ENCODE measurements at places on chromosomes 7 and 10.

DNA sequence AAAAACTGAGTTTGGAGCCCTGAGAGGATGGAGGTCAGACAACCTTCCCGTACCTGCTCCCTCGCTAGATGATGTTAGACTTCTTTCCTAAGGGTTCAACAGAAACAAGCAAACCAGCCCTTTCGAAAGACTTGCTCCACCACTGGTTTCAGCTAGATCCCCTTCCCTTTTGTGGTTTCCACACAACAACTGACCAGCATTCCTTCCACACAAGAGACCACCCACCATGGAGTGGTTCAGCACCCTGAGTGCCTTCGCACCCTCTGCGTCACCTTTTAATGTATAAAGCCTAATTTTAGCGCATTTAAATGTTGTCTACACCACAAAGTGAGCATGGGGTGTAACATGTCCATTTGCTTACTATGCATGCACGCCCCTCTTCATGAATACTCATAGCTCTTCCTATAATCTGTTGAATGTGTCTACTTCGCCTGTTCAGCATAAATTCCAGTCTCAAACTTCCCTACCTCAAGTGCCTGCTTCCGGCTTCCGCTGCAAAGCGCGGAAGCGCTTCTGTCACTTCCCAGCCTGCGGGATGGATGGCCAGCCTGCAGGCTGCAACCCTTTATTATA lies 69.0 kb downstream of the TACC2 start:
- no peak for ATAC-seq

GRCh38 chr10:116708877-116709276 lies 33.5 kb downstream of the HSPA12A start:
- no peak for ATAC-seq

DNA sequence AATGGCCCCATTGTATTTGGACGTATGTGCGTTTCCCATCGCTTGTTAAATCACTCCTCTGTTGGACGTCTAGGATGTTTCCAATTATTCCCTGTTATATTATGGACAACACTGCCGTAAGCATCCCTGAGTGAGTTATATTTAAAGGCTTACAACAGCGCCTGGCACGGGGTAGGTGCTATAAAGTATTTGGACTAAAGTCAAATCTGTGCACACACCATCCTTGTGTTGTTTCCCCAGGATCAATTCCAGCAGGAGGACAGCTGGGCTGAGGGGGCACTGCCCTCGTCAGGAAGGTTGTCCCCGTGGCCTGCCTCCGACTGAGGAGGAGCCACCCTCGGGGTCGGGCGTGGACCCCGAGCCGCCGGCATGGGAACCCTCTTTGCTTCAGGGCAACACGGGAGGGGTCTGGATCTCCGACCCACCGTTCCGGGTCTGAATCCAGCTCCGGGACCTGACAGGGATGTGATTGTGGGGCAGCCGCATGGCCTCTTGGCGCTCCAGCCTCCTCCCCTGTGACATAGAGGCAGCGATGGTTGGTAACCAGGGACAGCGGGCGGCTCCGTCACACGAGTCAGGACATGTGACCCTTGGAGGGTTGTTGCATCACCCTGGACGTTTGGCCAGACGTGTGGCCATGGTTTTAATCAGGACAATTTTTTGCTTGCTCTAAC lies 1.5 kb upstream of the JAKMIP3 start:
- no peak for ATAC-seq

GRCh38 chr7:78530351-78530750 lies 731.8 kb downstream of the PHTF2 start:
- ATAC-seq = peak; percentile 88

DNA sequence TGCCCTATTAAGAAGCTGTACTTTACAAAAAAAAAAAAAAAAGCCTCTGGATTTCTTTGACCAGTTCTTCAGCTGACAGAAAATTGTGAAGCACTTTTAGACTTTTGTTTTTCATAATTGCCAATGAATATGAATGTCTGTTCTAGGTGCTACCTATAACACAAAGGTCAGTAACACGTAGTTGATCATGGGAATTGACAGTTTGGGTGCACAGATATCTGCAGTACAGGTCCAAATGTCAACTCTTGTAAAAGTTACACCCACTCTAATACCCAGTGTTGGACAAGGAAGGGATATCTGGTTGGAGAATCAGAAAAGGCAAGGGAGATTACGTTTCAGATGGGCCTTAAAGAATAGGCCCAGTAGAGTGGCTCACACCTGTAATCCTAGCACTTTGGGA lies 1.8 kb downstream of the REEP3 start:
- ATAC-seq = no peak

DNA sequence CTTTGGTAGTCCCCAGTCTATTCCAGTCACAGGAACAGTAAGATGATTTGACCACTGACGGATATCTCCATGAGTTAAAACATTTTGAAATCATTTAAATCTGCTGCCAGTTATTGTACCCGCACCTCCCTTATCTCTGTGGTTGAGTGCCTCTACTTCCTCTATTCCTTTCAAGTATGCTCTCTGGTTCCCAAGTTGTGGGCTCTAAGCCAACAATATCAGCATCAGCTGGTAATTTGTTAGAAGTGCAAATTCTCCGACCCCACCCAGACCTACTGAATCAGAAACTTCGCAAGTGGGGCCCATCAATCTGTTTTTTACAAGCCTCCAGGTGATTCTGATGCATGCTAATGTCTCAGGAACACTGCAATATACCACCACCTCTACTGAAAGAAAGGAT lies 235.5 kb downstream of the CCSER2 start:
- ATAC-seq = no peak

- no peak for ATAC-seq
Observed at GRCh38 chr10:99544322-99544721, 11.6 kb downstream of the NKX2-3 start.

DNA sequence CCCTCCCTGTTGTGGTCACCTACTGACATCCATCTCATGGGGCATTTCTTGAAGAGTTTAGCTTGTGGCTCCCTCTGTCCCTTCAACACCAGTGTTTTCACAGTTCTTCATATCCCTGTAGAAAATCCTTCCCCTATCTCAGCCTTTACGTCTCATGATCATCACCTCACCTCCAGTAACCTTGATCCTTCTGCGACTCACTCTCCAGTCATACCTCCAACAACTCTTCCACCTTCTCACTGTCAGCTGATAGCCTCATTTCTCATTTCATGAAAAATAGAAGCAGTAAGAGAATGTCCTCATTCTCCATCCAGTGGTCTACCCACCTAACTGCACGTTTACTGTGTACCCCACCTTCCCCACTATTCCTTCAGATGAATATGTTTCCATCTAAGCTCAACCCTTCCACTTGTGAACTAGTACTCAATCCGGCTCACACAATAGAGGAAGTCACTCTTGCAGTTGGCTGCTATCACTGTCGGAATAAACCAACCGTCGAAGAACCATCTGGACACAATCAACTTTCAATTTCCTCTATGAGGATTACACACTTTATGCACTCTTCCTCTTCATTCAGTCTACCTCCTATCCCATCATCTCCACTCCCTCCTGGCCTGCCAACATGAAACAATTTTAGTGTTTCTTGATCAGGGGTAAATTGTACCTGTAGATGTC lies 256.0 kb downstream of the AHR start:
- no peak for ATAC-seq

GRCh38 chr10:11292576-11293302 lies 275.1 kb downstream of the CELF2 start:
- no peak for ATAC-seq
